ENCODE measurements at places on chromosomes 2 and 18.

DNA sequence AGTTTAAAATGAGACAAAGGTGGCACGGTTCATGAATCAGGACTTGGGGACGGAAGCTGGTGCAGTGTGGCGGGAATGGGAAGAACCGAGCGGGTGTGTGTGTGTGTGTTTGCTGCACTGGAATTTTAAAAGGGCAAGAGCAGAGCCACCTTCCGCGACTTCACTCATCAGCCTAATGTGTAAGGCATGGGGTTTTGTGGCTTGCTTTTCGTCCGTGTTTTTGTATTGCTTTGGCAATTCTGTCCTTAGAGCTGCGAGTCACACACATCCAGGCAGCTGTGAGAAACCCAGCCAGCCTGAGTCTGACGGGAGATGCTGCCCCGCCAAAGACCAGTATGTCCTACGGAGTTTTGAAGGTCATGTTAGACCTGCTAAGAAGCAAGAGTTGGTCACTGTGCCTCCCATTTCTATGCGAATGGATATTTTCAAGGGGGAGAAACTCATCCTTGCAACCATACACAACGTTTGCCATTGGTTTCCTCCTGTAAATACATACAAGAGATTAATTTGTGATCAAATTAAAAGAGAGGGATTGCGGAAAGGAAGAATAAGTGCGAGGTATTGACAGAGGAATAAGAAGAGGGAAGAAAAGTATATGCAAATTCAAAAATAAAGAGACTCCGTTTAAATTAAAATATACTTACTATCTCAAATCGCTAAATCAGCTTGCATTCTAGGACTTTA, 665 bp upstream of the CACNB4 start:
- DNase-seq = no peak

GRCh38 chr2:122960759-122961641, 1064.1 kb upstream of the CNTNAP5 start:
- peak; percentile 18 for DNase-seq

- DNase-seq = no peak
These were observed 264.5 kb downstream of the BCL2 start for GRCh38 chr18:63054901-63055584.

DNA sequence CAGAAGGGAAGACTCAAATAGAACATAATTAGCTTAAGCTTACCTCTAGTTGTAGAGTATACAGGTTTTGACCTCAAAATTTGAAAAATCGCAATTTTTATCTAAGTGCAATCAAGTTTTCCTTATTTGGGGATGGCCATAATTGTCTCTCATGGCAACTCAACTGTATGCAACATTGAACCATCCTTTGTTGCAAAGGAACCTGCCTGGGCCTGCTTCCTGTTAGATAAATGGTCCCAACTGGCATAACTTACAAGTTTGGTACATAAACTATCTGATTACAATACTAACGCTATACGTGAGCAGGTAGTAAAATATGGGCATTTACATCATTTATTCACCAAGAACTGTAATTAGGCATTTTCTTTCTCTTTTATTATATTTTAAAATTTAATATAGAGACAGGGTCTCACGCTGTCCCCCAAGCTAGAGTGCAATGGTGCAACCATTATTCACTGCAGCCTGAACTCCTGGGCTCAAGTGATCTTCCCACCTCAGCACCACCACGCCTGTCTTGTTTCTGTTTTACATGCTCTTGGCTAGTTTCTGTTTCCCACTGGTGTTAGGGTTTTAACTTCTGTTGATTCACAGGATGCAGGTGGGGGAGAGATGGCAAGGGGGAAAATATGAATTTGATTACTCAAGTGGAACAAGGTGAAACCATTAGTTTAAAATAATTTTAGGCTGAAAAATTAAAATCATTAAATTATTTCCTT, 55.3 kb upstream of the B3GNT2 start:
- no peak for DNase-seq

GRCh38 chr2:186852508-186852907, 3.5 kb upstream of the ZSWIM2 start:
- DNase-seq = no peak

DNA sequence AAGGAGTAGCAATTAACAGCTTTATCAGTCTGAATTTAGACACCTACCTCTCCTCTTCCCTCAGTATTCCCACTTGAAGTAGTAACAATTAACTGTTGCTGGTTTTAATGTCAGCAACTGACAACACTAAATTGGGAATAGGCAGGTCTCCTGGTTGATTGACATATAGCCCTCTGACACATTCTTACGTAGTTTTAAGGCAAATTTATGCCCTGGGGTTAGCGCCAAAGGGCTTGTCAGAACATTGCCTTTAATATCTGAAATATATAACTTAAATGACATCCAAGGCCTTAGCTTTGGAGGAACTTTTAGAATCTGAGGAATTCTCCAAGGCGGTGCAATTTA, 7.4 kb downstream of the ASXL3 start:
- DNase-seq = no peak

DNA sequence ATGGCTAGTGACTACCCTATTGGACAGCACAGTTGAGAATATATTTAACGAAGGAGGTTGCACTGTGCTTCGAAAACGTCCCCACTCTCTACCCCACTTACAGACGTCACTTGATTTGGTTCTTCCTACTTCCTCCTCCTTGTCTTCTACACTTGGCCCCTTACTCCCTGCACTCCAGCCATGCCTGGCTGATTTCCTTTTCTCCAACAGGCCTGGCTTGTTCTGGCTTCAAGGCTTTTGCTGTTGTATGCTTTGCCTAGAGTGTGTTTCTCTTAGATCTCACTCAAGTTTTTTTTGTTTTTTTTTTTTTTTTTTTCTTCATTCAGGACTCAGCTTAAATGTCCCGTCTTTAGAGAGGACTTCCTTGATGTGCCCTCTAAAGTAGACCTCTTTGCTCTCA, 336.8 kb downstream of the CLIP4 start:
- no peak for DNase-seq
